ENCODE measurements at places on chromosomes 13 and 19.

DNA sequence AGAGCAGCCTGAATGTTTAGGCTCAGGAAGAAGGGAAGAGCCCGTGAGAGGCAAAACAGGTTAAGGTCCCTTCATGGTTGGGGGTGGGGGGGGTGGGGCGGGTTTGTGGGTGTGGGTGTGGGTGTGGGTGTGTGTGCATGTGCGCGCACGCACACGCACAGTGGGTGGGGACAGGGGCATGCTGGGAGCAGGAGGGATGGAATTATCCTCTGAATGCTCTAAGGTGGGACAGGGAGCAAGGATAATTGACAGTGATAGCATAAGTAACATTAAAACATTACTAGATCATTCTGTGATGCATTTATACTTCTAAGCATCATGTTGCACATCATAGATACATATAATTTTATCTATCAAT, 64.7 kb downstream of the CCDC70 start:
- ATAC-seq = no peak

GRCh38 chr19:9565900-9566705, 18.2 kb downstream of the ZNF121 start:
- no peak for ATAC-seq

DNA sequence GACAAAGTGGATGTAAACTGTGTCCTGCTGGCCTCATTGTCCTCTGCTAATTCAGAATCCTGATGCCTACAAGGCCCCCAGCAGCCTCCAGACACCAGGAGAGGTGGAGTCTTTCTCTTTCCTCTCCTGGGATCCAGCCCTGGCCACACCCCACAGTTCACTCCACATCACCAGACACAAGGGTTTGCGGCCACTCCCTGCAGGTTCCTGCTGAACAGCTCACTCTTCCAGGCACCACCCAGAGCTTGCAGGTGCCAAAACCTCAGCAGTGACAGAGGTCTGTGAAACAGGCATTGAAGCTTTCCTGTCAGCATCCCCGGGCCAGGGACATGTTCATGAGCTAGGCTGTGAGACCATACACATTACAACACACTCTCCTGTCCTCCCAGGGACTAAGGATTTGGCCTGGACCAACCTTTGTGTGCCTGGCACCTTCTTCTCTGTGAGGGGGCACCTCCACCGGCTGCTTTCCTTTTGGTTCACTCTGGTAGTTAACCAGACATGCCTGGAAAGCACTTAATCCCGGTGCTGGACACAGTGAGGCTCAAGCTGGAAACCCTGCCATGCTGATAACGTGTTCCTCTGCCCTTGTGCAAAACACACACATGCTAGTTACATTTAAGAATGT, 11.1 kb upstream of the ATP12A start:
- no peak for ATAC-seq

GRCh38 chr19:13097463-13098258, 5.0 kb downstream of the LYL1 start:
- ATAC-seq = no peak

GRCh38 chr19:45275370-45275971, 24.4 kb downstream of the MARK4 start:
- no peak for ATAC-seq

DNA sequence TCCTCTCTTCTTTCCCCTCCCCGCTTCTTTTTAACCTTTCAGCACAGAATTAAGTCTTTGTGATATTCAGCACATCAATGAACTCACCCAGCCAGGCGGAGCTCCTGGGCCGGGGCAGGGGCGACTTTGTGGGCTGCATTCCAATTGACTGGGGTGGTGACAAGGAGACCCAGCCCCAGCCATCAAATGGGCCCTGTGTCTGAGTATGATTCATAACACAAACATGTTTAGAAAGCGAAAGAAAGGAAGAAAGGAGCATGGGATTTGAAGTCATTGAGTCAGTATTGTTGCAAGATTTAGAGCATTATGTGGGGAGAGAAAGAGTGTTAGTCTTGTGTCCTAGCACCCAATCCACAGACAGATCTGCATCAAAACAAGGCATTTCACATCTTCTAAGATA, 185.3 kb downstream of the LHFPL6 start:
- ATAC-seq = no peak

- no peak for ATAC-seq
These were observed 9.4 kb upstream of the PROZ start for GRCh38 chr13:113148940-113149503.

GRCh38 chr19:3660493-3661219, 34.1 kb upstream of the CACTIN start:
- ATAC-seq = no peak

DNA sequence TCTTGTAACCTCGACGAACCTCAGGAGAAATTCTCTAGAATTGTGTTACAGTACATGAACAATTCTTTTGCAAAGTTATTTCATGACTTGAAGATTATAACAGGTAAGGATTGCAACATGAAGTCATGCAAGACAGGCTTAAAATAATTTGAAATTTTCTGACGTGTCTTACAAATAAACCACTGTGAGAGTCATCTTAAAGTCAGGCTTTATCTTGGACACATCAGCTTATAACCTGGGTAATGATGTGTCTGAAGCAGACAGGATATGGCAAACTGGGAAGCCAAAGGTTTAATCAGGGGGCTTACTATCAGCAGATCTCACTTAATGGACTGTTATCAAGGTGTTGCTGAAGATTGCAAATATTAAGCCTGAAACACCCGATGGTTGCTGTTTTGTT, 407.8 kb downstream of the KLF5 start:
- ATAC-seq = no peak

DNA sequence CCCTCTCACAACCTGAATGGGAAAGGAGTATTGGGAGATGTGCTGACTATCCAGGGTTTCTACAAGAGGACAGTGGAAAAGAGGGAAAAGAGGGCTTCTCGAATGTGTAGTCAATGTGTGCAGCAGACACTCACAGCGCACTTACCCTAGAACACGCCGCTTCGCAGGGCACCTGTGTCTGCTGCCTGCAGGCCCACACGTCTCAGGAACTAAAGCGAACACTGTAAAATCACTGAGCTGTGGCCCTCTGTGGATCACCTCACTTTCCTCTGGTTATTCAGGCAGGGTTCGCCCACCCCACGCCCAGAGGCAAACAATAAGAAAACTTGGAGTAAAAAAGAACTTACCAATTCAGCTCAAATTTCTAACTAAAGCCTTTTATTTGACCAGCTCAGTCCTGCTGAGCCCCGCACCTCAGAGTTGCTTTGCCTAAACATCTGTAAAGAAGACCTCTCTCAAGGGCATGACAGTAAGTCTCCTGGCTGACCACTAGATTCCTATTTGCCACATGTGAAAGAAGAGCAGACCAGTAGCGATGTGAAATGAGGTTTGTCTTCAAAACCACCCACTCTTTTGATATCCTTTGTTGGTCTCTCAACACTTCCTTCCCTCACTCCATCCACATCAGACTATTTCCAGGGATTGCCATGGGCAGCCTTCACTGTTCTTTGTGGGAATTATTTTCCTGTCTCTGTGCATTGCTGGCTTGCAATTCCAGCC, 19.3 kb upstream of the DOCK9 start:
- no peak for ATAC-seq

DNA sequence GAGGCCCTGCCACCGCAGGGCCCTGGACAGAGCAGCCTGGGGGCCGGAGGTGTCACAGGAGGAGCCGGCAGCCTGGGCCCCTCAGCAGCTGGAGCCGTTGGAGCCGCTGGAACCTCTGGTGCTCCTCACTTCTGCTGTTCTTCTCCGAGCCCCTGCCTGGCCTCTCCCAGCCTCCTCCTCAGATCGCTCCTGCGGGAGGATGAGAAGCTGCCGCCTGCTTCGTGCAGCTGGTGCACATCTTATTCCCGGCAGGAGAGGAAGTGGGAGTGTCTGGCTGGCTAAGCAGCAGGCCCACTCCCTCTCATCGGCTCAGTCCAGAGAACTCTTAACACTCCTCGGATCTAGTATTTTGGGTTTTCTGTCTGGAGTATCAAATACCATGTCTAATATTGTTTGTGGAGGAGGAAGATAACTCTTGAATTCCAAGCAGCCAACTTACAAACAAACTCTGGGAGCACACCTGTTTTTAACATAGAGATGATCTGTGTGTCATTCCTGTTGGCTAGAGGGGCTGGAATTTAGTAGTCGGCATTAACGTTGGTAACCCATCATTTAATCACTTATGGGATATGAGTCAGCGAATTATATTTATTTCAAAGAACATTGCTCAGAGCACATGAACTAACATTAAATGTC, 37.1 kb upstream of the RNF113B start:
- ATAC-seq = no peak

- ATAC-seq = no peak
These were observed 444.8 kb downstream of the LIG4 start for GRCh38 chr13:107770541-107770940.

- ATAC-seq = peak; percentile 34
These were observed 68.1 kb downstream of the SIPA1L3 start for GRCh38 chr19:37975071-37975470.

DNA sequence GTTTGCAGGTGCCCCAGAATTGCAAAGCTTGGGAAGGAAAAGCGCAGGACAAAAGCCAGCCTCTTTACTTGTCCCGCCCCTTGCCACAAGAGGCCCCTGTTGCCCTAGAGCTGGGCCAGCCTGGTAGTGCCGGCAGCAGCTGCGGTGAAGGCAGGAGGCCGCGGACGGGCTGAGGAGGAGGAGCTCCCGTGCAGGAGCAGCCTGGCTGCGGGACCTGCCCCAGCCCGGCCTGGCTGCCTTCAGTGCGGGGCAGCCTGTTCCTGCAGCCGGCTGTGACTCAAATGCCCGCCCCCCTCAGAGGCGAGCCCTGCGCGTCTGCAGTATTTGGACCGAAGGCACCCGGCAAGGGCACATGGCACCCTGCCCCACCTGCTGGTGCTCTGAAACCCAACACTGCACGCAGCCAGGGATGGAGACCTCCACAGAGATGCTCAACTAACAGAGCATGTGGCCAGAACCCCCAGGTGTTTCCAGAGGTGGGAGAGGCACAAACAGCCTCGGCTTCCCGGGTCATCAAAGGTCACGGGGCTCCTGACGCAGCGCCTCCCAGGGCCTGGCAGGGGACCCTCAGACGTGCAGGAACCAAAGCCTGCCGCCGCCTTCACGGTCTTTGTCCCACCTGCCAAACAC, 29.7 kb downstream of the NAXD start:
- ATAC-seq = peak; percentile 90

DNA sequence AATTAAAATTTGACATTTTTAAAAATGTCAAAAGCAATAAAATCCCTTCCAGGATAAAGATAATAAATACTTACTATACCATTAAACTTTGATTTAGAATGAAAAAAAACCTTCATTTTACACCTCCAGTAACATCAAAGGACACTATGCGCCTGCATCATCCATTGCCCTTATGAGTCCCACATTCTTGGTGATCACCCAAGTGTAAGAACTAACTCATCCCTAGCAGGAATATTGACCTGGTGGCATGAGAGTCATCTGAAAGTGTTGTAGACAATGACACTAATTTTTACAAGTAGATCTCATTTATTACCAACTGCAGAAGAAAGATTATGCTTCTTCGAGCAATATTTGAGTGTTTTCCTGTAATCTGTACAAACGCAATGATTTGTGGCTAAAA, 1128.9 kb downstream of the EFNB2 start:
- no peak for ATAC-seq

DNA sequence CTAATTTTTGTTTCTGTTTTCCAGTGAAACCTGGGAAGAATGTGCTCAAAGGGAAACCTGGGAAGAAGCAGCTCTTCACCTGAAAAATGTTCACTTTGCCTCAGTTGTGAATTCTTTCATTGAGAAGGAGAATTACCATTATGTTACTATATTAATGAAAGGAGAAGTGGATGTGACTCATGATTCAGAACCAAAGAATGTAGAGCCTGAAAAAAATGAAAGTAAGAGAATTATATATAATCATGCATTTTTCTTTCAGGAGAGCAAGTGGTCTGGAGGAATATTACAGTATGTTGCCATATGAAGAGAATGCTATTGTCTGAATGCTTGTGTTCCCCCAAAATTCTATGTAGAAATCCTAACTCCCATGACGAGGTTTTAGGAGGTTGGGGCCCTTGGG, 3.4 kb downstream of the NUDT15 start:
- no peak for ATAC-seq

- no peak for ATAC-seq
These were observed 1033.3 kb downstream of the EFNB2 start for GRCh38 chr13:105502193-105502592.

- no peak for ATAC-seq
These were observed 135.9 kb downstream of the URI1 start for GRCh38 chr19:30077851-30078355.

DNA sequence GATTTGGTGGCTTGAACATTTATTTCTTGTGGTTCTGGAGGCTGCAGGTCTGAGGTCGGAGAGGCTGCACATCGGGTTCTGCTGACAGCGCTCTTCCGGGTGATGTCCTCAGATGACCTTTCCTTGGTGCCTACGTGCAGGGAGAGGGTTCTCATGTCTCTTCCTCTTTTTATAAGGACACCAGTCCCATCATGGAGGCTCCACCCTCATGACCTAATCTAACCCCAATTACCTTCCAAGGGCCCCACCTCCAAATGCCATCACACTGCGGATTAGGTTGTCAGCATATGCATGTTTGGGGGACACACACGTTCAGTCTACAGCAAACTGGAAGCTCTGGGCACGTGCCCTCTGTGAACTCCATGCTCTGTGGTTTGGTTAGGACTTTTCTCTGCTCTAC, 338.6 kb downstream of the FGF9 start:
- no peak for ATAC-seq

DNA sequence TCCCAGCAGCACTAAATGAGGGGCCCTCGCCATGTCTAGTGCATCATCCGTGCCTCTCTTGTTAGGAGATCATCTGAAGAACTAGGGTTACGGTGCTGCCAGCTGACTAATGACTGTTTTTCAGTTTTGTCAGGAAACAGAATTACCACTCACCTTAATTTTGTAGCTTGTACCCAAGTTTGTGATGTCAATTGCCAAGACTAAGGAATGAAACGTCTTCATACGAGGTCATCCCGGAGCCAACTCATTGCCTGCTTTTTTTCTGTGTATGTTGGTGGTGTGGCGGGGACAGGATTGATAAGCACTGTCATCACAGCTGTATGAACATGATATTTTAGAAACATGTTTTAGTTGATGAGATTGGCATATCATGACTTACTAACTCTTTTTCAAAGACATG, 100.6 kb downstream of the TNFRSF19 start:
- ATAC-seq = no peak

Measured in stimulated activated memory B cell treated with anti-CD40 and anti-IgM and Interleukin-4, amounts not matched to agents 10 μg/mL and 1 μg/mL and 100 μg/mL, for 72 hours (primary cell).